B cell (primary cell): ENCODE measurements at places on chromosomes 7 and 10. TPM values are rescaled to one million over a fixed set of nuclear protein-coding genes. Genes with fewer than 3 reads are reported as not detected.
A peak's percentile ranks its signal among the peaks of the same experiment; 100 is the strongest.

DNA sequence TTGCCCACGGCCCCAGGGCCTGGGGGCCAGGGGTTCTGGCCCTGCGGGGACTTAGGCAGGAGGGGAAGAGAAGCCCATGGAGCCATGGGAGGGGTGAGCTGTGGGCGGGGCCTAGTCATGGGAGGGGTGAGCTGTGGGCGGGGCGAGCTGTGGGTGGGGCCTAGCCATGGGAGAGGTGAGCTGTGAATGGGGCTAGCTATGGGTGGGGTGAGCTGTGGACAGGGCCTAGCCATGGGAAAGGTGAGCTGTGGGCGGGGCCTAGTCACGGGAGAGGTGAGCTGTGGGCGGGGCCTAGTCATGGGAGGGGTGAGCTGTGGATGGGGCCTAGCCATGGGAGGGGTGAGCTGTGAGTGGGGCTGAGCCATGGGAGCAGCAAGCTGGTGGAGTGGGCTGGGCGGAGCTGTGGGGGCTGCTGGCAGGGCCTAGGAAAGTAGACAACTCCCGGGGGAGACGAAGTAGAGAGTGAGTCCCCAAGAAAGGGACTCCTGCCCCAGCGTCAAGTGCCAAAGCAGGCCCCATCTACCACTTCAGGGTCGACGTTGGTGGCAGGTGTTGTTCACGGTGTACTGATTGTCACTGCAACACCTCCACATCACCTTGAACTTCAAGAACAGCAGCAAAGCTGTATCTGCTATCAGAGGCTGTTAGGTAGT, 19.2 kb upstream of the TTYH3 start:
- no peak overlapping the region for H3K27ac ChIP-seq
- H3K4me3 ChIP-seq: no peak overlapping the region
- H3K27me3 ChIP-seq: no peaks in the 10 kb centered on the region
- no peaks in the 10 kb centered on the region for H3K36me3 ChIP-seq

DNA sequence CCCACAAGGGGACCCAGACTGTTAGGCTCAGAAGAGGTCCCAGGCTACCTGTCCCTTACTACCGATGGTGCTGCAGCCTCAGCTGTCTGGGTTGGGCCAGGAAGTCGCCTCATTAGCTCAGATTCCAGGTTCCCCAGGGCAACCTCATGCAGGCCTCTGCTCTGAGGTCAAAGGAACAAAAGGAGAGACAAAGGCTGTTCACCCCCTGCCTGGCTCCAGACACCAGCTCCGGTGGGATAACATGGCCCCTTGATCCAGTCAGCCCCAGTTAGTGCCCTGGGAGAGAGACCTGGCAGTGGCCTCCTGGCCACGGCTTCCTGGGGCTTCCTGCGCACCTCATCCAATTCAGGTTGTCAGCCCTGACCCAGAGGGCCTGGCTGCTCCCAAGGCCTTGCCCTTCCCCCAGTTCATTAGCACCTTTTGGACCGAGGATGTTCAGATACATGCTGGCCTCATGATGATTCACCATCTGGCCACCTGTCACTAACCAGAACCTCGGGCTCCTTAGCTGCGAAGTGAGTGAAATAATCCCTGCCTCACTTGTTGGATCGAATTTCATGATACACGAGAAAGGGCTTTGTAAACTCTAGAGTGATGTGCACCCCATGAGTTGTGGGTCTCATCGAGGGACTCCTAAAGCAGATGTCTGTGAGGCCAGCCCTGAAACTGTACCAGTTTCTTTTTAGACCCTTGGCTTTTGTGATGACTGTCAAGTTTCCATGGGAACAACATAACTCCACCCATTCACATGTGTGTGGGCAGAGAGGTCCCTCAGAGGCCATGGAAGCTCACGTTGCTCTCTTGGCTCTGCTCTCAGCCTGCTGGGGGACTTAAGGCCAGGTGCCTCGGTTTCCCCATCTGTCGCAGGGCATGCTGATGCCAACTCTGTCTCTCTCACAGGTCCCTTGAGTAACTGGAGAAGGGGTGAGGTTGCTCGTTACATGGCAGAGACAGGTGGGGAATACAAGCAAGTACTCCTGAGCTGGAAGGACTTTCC, 79.5 kb upstream of the PCBD1 start:
- H3K27ac ChIP-seq: no peak overlapping the region
- H3K36me3 ChIP-seq: no peaks in the 10 kb centered on the region
- DNase-seq: no peak

DNA sequence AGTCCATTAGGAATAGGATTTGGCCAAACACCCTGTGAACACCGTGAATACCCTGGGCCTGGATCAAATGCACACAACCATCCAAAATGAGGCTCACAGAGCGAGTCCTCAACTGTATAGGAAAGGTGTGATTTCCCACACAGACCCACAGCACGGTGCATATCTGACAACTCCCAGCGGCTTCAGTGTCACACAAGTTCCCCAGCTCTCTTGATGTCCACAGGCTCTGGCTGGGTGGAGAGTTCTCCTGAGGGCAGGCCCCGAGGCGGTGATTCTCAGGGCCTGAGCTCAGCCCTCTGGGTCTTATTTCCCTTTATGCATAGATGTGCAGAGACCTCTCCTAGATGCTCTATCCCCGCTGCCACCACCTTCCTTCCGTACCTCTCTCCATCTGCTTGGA, 64.1 kb downstream of the SH3PXD2A start:
- no peaks in the 10 kb centered on the region for H3K4me1 ChIP-seq
- H3K27me3 ChIP-seq: no peaks in the 10 kb centered on the region
- no peak overlapping the region for H3K27ac ChIP-seq
- H3K36me3 ChIP-seq: no peaks in the 10 kb centered on the region
- DNase-seq: no peak

GRCh38 chr7:105050493-105050892, 36.5 kb downstream of the KMT2E start:
- DNase-seq: no peak
- H3K27me3 ChIP-seq: no peaks in the 10 kb centered on the region
- H3K4me3 ChIP-seq: no peak overlapping the region
- H3K27ac ChIP-seq: no peak overlapping the region
- no peaks in the 10 kb centered on the region for H3K4me1 ChIP-seq

- no peak overlapping the region for H3K4me3 ChIP-seq
- peak; percentile 70 for DNase-seq
- peaks cover 18% of the 10 kb centered on the region for H3K4me1 ChIP-seq
- H3K27ac ChIP-seq: no peak overlapping the region
Observed at GRCh38 chr10:99560277-99561126, 27.8 kb downstream of the NKX2-3 start.

The HOXA2 gene
- not detected in 2 replicates for polyA plus RNA-seq

The HMX3 gene
- polyA plus RNA-seq: not detected in 2 replicates

The TUBB8 gene
- 0.64 and 2.0 TPM in 2 replicates for polyA plus RNA-seq

The CLCN1 gene
- not detected in 2 replicates for polyA plus RNA-seq

The LIPM gene
- not detected in 2 replicates for polyA plus RNA-seq

The MEOX2 gene
- polyA plus RNA-seq: not detected in 2 replicates

The NKX1-2 gene
- not detected in 2 replicates for polyA plus RNA-seq

The SLC39A12 gene
- polyA plus RNA-seq: not detected in 2 replicates

The PNLIP gene
- not detected in 2 replicates for polyA plus RNA-seq
